ENCODE measurements at places on chromosomes 11 and 22.

GRCh38 chr11:4102711-4103110, 8.1 kb downstream of the RRM1 start:
- DNase-seq: no peak

GRCh38 chr11:121572571-121573059, 119.8 kb upstream of the SORL1-AS1 start:
- no peak for DNase-seq

DNA sequence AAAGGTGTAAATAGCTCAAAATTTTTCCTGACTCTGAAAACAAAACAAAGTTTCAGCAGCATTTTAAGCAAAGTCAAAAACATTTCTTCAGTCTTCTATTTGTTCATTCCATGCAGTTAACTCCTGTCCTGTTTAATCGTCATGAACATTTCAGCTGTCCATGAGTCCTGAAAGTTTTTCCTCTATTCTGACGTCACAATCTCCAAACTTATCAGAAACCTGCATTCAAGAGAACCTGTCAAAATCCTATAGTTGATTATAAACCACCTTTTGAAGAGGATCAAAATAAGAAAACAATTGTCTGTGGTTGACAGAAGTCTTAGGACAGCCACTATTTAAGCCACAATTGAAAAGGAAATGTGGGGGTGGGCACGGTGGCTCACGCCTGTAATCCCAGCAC, 15.4 kb downstream of the FOLR3 start:
- no peak for DNase-seq

- DNase-seq: no peak
These were observed 14.1 kb downstream of the DEAF1 start for GRCh38 chr11:680970-681369.

DNA sequence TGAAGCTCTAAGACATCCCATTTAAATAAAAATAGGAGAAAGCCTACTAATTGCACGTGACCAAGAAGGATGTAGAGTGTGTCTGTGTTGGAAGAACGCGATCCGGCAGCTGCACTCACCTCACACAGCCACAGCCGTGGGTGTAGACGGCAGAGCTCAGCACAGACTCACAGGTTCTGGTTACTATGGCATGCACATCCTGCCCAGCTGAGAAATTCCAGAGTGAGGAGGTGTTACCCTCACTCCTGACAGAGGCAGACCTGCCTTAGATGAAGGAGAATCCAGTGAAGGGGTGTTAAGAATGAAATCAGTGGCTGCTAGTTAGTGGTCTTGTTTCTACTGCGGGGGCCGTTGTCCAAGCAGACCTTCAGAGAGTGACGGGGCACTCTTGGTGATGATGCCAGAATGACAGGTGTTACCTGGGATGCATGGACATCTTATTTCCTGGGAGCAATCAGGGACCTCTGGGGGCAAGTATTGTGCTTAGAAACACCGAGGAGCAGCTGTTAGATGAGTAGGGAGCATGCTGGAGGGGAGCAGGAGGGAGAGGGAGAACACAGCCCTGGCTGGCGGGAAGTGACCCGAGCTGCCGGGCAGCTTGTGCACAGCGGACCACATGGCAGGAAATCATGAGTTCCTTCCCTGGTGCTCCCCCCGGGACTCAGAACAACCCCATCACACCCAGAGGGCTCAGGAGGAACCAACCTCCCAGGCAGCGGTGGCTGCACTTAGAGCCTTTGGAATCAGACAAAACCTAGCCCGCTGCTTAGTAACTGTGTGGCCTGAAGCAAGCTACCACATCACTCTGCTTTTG, 12.3 kb downstream of the KCNJ5 start:
- DNase-seq: no peak

DNA sequence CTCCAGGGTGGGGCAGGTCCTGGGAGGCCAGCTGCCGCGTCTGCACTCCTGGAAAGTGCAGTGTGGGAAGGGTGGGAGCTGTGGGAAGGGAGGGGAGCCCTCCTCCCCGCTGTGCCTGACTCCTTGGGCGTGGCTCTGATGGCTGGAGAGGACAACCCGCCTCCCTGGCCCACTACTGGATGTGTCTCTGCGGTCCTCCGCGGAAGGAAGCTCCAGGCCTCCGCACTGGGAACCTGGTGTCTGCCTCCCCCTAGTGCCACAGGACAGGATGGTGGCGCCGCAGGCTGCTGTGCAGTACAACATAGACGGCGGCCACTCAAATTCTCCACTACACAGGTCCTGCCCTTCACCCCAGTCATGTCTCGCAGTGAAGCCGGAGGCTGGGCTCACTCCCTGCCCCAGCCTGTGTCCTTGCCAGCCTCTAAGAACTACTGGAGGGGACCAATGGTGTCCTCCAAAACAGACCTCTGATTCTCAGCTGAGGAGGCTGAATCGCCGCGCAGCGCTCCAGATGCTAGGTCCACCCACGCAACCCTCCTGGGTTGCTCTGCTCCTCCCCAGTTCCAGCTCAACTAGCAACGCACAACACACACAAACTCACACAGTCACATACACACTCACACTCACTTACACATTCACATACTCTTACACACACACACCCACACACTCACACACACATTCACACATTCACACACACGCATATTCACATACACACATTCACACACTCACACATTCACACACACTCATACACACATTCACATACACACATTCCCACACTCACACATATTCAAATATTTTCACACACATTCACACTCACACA, 12.4 kb upstream of the DSCAML1 start:
- DNase-seq: peak; percentile 81

DNA sequence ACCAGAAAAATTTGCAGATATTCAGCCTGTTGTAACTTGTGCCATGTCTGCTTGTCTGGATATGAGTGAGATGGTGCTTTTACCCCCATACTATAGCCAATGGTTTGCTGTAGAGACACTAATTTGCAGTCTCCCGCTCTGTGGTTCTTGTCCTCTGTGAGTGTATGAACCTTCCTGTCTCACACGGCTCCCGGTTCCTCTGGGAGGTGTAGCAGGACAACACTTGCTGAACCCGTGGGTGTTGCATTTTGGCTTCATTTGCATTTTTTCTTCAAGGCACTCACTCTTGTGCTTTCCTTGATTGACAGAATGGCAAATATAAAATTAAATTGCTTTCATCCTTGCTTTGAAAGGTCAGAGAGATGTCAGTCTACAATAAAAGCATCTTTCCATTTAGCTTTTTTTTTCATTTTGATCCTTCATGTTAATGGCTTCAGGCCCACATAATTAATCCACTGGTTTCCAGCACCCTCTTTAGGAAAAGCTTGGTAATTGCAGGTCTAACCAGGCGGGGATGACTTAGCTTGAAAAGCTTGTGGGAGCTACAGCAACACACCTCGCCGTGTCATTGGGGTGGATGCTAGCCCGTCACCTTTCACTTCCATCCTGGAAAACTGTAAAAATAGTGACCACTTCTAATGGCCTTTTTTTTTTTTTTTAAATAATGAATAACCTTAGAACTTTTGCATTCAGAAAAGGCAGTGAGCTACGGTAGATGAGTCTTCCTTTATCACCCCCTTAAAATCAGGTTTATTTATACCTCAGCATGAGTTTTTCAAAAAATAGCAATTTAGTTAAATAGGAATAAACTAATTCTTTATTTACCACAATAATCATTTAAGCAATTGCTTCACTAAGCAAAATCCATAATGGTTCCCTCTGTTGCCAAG, 27.4 kb upstream of the ST14 start:
- DNase-seq: no peak

GRCh38 chr22:44330744-44331660, 18.3 kb upstream of the SHISAL1 start:
- no peak for DNase-seq

DNA sequence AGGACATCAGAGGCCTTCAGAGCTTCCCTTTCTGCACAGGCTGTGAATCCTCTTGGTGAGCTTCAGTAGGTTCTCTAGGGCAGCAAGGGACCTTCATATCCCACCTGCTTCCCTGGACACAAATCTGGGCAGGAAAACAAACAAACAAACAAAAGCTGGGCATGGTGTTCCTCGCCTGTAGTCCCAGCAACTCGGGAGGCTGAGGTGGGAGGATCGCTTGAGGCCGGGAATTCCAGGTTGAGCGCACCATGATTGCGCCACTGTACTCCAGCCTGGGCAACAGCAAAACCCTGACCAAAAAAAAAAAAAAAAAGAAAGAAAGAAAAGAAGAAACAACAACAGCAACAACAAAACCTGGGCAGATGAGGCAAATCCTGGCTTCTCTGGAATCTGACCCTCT, 92.9 kb downstream of the CEP164 start:
- DNase-seq: no peak

DNA sequence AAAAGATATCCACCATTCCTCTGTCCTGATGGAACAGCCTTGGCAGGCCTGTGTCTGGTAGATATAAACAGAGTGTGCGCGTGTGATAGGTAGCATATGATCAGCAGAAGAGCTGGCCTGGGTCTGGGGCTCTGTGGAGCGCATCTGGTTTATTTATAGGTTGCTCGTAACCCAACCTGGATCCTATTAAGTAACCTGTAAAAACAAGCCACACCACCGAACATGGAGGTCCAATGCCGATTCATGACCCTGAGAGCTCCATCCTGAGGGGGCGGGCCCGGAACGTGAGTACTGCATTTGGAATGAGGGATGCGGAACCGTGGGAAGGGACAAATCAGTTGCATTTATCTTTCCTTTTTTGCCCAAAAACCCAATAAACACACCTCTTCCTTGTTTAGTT, 31.9 kb upstream of the APOL5 start:
- DNase-seq: no peak

DNA sequence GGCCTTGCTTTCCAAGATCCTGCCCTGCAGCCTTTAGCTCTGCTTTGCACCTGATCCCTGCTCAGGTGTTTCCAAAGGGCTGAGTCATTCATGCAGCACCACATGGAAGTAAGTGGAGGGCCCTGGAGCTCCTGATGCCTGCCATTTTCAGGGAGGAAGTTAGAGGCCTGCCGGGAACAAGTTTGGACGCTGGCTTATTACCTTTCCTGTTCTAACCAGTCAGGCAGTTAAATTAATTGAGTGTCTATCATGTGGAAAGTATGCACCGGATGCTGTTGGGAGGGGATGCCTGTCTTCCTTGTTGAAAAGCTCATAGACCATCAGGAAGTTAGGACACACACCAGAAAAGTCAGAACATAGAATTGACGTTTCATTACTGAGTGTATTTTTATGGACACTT, 73.7 kb upstream of the PLET1 start:
- DNase-seq: no peak

DNA sequence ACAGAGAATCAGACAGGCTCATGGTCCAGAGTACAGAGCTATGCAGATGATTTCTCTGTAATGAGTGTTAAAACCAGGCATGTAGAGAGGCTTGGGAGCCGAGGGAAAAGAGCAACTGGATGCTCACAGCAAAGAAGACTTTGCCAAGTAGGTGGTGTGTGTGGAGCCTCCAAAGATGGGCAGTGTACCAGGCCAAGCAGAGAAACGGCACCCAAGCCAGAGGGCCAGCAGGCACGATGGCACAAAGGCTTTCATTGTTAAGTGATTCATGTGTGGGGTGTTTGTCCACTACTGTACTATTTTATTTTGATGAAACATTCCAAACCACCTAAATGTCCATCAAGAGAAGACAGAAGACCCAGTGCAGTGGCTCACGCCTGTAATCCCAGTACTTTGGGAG, 11.1 kb downstream of the RANGAP1 start:
- DNase-seq: no peak

DNA sequence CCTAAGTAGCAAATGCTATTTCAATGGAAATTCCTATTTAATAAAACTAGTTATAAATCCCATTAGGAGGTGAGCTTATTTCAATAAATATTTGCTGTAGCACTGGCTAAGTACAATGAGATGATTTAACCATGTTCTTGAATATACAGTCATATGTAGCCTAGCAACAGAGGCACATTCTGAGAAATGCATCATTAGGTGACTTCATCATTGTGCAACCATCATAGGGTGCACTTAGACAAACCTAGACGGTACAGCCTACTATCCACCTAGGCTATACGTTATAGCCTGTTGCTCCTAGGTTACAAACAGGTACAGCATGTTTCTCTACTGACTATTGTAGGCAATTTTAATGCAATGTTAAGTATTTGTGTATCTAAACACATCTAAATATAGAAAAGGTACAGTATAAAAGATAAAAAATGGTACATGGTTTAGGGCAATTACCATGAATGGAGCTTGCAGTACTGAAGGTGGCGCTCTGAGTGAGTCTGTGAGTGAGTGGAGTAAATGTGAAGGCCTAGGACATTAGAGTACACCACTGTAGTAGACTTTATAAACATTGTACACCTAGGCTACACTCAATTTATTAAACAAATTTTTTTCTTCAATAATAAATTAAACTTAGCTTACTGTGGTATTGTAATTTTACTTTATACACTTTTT, 350.1 kb downstream of the CASP12 start:
- DNase-seq: no peak

DNA sequence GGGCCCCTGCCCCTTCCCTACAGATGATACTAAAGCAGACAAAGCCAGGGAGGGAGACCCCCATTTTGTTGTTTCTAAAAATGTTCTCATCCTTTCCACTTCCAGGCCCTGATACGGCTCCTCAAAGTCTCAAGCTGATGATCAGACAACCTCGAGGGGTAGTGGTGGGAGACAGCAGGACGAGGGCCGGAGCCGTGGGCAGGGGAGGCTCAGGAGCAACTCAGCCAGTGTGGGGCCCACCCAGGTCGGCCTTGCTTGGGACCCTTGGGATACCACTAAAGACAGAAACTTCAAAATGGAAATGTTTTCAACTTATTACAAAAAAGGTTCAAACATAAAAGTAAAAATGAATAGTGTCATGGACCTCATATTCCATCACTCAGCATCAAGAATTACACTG, 15.2 kb upstream of the VPS37C start:
- no peak for DNase-seq

GRCh38 chr11:77188633-77189491, 60.8 kb downstream of the MYO7A start:
- DNase-seq: no peak

GRCh38 chr22:43689356-43689755, 122.7 kb downstream of the EFCAB6 start:
- DNase-seq: no peak

- DNase-seq: no peak
These were observed 327.1 kb downstream of the FAM181B start for GRCh38 chr11:82406611-82407010.

DNA sequence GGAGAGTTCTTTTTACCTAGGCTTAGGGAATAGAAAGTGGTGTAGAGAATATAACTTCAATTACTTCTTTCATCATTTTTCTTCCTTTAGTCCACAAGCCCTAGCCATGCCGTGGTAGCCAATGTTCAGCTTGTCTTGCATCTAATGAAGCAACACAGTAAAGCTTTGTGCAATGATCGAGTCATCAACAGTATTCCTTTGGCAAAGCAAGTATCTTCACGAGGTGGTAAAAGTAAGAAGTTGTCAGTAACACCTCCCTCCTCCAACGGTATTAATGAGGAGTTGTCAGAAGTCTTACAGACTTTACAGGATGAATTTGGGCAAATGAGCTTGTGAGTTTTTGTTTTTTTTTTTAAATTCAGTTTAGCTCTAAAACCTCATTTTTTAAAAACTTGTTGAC, 37.4 kb downstream of the CEP57 start:
- no peak for DNase-seq

DNA sequence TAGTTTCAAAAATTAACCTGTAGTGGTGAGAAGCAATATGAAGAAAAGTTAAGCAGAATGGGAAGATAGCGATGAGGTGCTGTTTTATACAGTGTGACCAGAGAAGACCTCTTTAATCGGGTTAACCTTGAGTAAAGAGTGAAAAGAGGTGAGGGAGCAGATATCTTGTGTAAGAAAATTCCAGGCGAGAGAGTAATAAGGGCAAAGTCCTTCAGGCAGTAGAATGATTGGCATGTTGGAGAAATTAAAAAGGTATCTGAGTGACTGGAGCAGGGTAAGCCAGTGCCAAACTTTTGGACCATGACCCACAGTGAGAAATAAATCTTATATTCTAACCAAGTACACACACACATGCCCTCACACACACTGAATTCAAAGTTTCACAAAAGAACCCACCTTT, 374.7 kb upstream of the LARGE1 start:
- DNase-seq: no peak

- DNase-seq: no peak
These were observed 54.8 kb upstream of the MN1 start for GRCh38 chr22:27856386-27856785.
